ENCODE measurements at places on chromosomes 4 and X.

DNA sequence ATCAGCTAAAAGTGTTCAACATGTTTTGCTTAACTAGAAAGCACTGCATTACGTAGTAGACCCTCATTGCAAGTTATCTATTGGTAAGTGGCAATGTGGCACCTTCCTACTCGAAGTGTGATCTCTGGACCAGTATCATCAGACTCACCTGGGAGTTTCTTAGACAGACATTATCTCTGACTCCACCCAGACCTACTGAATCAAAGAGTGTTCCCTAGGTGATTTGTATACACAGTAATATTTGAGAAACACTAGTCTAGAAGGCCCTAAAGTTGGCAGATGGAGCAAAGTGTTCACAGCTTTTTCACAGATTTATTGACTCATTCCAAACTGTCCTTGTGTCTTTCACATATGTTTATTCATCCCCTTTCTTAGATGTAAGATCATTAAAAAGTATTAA is 35.7 kb downstream of the SHROOM4 start:
- DNase-seq = no peak

- DNase-seq = no peak
These were observed 72.1 kb downstream of the CPE start for GRCh38 chr4:165450871-165451270.

GRCh38 chr4:15470128-15470475 is 420 bp downstream of the CC2D2A start:
- no peak for DNase-seq

- DNase-seq = no peak
These were observed 767 bp upstream of the SMIM20 start for GRCh38 chr4:25913056-25913850.

All from NCI-H1694 (cell line).